ENCODE measurements at places on chromosomes 6 and 20.

DNA sequence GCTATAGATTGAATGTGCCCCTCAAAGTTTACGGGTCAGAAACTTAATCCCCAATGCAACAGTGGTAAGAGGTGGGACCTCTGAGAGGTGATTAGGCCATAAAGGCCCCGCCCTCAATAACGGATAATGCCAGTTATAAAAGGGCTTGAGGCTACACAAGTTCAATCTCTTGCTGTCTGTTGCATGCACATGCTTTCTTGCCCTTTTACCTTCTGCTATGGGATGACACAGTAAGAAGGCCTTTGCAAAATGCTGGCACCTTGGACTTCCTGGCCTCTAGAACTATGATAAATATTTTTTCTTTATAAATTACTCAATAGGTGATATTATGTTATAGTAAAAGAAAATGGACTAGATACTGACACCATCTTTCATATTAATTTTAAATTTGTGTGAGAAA, 806.1 kb downstream of the TENT5A start:
- no peak for DNase-seq

GRCh38 chr20:58148891-58149290, 79.6 kb downstream of the ANKRD60 start:
- DNase-seq, result no peak

GRCh38 chr6:117018771-117019170, 141.7 kb downstream of the RFX6 start:
- DNase-seq, result no peak

GRCh38 chr6:88499845-88500699, 333.9 kb upstream of the CNR1 start:
- no peak for DNase-seq

GRCh38 chr6:39100358-39100757, 14.6 kb downstream of the SAYSD1 start:
- no peak for DNase-seq

DNA sequence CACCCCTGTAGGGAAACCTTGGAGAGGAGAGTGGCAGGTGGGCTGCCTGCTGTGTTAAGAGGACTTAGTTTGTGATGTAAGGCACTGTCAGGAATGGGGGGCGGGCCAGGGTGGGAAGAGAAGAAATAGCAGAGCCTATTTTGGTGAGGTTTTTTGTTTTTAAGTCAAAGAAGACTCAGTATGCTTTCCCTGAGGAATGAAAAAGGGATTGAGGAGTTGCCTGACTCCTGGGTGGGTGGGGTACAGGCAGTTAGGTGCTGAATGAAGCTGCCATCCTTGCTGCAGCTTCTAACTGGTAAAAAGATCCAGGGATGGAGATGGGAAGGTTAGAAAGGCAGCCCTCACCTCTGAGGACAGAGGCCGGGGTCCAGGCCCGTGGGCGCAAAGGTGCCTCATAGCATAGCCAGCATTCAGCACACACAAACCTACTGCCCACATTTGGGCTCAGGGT, 37.9 kb downstream of the PLCG1 start:
- DNase-seq, result no peak

DNA sequence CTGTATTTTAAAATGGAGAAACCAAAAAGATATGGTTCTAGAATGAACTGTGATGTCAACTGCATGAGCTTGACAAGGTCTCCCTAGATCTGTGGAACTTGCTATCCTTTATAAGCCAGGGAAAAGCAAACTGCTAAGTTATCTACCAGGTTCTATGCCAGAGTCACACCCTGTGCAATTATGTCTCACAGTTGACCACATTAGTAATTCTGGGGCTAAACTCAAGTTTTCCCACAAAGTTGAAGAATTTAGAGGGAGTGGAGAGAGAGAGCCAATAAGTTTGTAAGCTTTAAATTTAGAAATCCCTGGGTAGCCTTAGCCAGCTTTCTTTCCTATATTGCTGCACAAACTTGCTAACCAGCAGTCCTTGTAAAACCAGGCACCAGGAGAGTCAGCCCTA, 407.0 kb upstream of the SASH1 start:
- DNase-seq, result no peak

DNA sequence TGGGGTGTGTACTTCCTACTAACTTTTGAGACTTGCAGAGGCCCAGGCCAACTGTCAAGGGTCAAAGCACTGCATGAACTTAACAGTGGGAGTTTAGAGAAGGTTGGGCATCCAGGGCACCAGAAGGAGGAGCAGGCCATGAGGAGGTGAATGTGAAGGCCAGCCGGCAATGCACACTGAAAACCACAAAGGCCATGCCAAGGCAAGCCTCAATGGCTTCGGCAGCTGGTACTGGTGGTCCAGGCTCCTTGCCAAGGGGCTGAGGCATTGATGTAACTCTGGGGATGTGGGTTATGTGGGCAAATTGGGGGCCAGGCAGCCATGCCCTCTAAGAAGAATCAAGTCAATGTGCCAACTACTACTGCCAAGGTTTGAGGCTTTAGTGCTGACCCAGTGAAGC, 222.4 kb downstream of the UNC5CL start:
- DNase-seq, result no peak

DNA sequence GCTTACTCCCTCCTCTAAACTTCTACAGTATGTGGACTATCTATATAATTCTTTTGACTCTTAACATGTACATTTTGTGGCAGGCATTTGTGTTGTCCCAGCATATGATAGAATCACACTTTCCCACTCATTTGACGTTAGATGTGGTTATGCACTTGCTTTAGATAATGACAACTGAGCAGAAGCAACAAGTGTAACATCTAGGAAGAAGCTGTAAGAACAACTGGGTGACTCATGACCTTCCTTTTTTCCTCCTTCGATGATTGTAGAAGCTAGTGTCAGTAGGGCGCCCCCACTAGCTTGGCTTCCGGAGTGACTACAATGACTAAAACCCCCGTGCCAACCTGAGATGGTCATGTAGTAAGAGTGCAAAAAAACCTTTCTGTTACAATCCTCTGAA, 74.6 kb upstream of the CEP85L start:
- DNase-seq, result peak; percentile 32

GRCh38 chr6:149419696-149420404, 19.8 kb downstream of the SUMO4 start:
- no peak for DNase-seq

- no peak for DNase-seq
Measured at GRCh38 chr20:62236200-62236599, 2.1 kb upstream of the OSBPL2 start.

DNA sequence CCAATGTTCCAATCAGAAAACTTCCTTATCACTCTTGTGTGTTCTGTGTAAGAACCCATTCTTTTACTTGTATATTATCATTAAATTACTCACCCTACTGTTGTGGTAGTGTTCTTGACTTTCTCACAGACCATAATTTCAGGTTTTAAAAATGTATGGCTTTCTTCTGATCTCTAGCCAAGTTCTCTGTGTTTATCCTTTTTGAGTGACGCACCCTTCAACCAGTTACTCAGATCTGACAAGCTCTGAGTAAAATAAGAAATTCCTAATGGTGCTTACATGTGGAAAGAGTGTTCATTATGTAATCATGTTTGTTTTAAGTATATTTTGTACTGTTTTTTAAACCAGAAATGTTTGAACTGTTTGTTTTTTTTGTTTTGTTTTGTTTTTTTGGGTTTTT, 11.0 kb downstream of the TBPL1 start:
- no peak for DNase-seq

DNA sequence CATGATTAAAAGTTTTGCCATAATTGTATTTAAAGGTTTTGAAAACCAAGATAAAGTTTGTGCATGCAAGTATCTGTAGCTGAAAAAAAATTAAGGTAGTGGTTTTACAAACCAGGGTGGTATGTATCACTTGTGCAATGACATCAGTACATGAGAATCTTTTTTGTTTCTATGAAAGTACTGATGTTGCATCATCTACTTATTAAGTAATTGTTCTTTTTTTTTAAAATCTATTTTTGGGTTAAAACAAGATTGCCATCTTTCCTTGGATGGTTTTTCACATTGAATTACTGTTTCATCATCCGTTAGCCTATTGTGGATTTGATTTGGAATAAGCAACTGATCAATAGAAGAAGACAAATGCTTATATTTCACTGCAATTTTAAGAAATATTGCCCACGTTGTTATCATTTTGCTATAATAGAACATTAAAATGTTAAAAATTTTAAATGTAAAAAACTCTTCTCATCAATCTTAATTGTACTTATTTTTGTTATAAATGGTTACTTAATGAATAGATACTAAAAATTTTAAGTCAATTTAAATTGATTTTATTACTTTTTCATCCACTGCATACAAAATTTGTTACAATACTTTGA, 39.8 kb upstream of the TAGAP start:
- no peak for DNase-seq

DNA sequence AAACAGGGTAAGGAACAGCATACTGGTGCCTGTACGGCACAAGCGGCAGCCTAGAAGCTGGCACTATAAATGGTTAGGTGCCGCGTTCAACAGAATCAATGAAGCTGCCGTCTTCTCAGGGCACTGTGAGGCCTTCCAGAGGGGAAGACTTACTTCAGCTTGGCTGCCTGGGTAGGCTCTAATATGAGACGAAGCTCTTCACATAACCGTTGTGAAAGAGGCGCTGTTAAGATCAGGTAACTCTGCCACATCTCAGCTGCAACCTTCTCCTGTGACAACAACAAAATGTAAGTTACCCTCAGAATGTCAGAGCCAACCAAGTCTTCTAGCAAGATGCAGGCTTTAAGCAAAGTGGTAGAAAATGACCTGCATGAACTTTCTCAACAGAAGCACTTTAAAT, 12.0 kb upstream of the LYRM2 start:
- no peak for DNase-seq

GRCh38 chr6:168292826-168293225, 26.8 kb downstream of the DACT2 start:
- no peak for DNase-seq

GRCh38 chr20:36402708-36403107, 96.6 kb downstream of the DLGAP4 start:
- DNase-seq, result no peak

DNA sequence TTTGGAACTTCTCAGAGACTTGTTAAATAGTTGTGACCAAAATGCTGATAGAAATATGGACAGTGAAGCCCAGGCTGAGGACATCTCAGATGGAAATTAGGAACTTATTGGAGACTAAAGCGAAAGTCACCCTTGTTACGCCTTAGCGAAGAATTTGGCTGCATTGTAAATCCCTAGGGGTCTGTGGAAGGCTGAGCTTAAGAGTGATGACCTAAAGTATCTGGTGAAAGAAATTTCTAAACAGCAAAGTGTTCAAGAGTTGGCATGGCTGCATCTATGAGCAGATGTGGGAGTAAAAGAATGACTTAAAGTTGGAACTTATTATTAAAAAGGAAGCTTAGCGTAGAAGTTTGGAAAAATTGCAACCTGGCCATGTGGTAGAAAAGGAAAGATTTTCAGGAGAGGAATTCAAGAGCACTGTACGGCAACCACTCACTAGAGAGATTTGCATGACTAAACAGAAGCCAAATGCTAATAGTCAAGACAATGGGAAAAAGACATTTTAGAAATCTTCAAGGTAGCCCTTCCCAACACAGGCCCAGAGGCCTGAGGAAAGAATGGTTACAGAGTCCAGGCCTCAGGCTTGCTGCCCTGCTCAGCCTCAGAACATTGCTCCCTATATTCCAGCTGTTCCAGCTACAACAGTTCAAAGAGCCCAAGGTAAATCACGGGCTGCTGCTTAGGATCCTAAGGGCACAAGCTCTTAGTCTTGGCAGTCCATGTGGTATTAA, 61.6 kb upstream of the TNFRSF21 start:
- DNase-seq, result no peak

GRCh38 chr20:48773837-48774418, 53.9 kb downstream of the PREX1 start:
- DNase-seq, result no peak

DNA sequence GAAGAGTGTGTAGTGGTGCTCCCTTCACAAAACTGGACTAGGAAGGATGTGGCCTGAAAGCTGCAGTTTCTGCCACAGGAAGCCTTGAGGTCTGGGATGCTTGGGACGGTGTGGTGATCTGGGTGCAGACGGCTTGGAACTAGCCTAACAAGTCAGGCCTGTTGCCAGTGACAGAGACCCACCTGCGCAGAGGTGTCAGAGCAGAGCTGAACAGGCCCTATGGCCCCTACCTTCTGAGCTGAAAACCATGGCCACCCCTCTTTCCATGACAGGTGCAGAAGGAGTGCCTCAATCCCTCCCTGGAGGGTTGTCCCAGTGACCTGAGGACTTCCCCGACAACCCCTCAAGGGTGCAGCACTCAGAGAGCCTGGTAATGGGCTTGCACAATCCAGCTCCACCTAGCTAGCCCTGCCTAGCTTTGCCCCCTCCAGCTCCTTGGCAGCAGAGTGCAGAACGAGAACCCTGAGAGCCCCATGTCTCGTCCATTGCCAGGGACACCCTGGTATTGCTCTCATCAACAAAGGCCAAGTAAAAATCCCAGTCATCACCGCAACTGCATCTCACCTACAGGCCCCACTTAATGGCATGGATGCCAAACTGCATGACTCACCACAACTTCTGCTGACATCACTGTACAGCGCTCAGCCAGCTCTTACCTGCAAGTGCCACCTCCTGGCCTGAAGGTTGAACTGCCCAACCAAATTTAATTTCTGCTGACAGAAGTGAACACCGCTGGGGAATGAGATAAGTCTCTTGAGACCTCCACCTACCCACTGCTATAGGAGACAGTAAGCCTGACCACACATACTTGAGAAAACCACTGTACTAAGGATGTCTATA, 563.1 kb downstream of the TFAP2A start:
- no peak for DNase-seq

DNA sequence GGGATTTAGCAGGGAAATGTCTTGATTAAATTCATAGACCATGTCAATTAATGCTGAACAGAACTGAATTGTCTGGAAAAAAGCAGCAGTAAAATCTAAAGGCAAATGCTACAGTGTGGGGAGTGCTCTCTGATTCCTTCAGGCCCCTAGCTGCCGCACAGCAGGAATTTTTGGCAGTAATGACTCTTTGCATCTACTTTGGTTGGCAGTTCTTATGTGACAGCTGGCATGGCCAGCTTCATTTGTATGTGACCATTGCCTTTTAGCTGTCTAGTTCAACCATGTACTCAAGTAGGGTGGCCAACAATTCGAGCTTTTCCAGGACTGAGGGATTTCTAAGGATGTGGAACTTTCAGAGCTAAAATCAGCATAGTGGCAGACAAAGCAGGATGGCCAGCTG, 499.1 kb upstream of the MAN1A1 start:
- DNase-seq, result no peak

DNA sequence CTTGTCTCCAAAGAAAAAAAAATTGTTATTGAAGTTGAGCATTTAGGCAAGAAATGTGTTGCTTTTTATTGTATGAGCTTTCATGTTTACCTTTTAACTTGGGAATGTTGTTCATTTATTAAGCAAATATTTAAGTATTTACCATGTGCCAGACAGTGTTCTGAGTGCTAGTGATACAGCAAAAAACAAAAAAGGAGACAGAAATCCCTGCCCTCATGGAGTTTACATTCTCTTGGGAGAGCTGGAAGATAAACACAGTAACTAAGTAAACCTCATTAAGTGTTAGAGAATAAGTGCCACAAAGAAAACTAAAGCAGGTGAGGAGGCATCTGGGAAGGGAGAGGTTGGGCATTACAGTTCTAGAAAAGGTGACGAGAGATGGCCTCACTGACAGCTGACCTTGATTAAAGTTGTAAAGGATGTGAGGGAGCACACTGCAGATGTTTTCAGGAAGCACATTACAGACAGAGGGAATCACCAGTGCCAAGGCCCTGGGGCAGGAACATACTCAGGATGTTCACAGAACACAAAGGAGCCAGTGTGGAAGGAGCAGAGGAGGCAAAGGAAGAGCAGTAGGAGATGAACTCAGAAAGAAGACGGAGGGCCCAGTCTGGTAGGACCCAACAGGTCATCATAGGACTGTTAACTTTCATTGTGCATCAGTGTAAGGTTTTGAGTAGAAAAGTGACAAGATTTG, 33.5 kb downstream of the XRN2 start:
- no peak for DNase-seq

GRCh38 chr6:29563435-29563965, 4.0 kb upstream of the UBD start:
- no peak for DNase-seq

Measured in stimulated activated CD8-positive, alpha-beta memory T cell treated with anti-CD3 and anti-CD28 coated beads, Interleukin-7, amount 100 ng/mL, for 1 hour (primary cell).